ENCODE measurements at places on chromosomes 12 and 14.

- DNase-seq: no peak
- H3K27me3 ChIP-seq: no peaks in the 10 kb centered on the region
- no peak overlapping the region for H3K27ac ChIP-seq
- H3K36me3 ChIP-seq: no peaks in the 10 kb centered on the region
- H3K4me3 ChIP-seq: no peak overlapping the region
Observed at GRCh38 chr12:67151886-67152285, 117.3 kb upstream of the CAND1 start.

DNA sequence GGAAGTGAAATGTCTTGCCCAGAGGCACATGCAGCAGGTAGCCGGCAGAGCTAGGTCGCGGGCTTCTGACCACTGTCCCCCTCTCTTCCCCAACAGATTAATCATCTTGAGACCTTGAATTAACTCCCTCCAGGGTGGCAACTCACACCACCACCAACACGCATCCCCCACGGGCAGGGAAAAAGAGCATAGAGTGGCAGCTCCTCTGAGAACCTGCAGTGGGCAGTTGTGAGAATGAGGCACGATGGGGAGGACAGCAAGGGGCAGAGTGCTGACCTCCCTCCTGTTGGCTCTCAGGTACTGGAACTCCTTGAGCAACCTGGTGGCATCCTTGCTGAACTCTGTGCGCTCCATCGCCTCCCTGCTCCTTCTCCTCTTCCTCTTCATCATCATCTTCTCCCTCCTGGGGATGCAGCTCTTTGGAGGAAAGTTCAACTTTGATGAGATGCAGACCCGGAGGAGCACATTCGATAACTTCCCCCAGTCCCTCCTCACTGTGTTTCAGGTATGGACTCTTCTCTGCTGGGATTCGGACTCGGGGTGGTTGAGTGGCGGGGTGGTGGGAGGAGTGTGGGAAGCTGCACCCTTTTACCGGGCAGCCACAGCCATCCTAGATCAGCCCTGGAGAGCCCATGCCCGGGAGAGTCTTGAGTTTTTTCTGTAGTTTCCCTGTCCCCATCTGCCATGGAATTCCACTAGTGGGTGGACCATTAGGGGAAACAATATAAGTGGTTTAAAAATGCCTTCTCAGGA lies 213.3 kb upstream of the FKBP4 start:
- no peak overlapping the region for H3K27ac ChIP-seq
- no peaks in the 10 kb centered on the region for H3K36me3 ChIP-seq
- H3K4me3 ChIP-seq: no peak overlapping the region

DNA sequence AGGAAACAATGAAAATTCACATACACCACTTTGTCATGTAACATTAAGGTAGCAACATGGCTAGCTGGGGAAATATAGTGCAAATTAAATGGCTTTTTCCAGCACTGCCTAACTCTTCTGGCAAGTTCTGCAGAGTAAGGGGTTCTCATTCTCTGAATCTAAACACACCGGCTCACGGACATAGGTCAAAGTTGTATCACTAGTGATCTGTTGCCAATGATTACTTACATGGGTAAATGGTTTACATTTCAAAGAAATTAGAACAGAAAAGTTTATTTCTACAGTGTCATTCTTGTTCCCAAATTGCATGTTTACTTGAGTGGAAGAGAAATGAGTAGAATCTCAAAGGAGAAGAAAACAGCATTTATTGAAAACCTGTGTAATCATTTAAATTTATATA lies 381.9 kb downstream of the PRKD1 start:
- H3K4me3 ChIP-seq: no peak overlapping the region
- H3K27ac ChIP-seq: no peak overlapping the region
- no peaks in the 10 kb centered on the region for H3K36me3 ChIP-seq
- H3K27me3 ChIP-seq: no peaks in the 10 kb centered on the region
- H3K4me1 ChIP-seq: no peaks in the 10 kb centered on the region

GRCh38 chr14:21894003-21894897 lies 220.6 kb upstream of the OR4E1 start:
- H3K27me3 ChIP-seq: no peaks in the 10 kb centered on the region
- H3K4me3 ChIP-seq: no peak overlapping the region
- no peaks in the 10 kb centered on the region for H3K36me3 ChIP-seq
- H3K4me1 ChIP-seq: no peaks in the 10 kb centered on the region
- DNase-seq: no peak

DNA sequence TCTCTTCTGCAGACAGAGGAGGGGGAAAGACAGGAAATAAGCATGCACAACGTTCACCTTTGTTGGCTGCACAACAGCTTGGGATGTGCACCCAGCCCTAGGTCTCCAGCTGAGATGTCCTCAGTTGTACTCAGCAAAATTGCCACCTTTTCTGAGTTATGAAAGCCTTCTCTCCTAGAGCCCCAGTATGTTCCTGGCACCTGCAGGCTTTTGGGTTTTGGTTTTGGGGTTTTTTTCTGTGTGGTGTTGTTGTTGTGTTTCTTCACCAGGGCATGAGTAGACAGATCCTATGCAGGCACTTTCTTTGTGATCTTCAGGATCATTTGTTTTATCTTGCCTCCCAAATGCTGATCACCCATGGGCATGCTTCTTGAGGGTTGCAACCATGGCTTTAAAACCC lies 463.4 kb downstream of the DPF3 start:
- no peak overlapping the region for H3K4me3 ChIP-seq
- DNase-seq: no peak
- H3K4me1 ChIP-seq: no peaks in the 10 kb centered on the region
- no peak overlapping the region for H3K27ac ChIP-seq
- no peaks in the 10 kb centered on the region for H3K27me3 ChIP-seq

DNA sequence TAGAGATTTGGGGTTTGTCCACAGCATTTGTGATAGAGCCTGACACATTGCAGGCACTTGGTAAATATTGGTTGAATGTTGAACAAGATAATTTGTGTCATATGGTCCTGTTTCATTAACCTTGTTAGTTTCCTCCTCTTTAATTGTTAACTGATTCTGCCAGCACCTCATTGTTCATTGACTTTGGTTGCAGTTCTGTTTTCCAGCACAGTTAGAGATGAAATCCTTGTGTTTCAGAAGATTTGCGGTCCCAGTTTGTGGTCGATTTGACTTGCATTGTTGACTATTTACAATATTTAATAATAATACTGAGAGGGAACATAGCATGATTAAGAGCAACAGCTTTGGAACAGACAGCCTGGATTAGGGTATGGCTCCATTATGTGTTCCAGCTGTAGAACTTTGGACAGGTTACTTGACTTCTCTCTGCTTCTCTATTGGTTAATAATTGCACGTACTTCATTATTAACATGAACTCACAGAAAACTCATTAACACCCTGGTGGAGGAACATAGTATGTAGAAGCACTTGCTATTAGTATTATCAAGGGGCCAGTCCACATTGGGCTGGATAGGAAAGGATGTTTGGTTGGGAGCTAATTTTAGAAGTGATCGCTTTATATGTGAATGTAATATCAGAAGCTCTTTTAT lies 8.7 kb downstream of the DRAM1 start:
- H3K27ac ChIP-seq: no peak overlapping the region
- H3K27me3 ChIP-seq: no peaks in the 10 kb centered on the region
- H3K4me1 ChIP-seq: no peaks in the 10 kb centered on the region
- no peak for DNase-seq

DNA sequence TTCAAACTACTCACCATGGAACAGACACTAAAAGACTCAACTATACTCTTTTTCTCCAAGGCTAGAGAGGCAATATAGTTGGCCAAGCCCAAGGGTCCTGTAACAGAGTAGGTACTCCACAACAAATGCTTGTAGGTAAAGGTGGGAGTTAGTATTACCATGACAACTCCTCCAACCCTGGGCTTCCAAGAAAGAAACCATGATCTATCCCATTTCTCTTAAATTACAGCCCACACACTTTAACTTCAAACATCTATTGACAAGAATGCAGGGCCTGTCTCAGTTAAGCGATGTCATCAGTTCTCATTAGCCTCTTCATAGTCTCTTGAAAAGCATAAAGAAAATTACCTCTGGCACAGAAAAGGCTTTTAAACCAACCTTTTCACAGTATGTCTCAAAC lies 25.0 kb downstream of the ERH start:
- no peaks in the 10 kb centered on the region for H3K4me1 ChIP-seq
- no peak overlapping the region for H3K4me3 ChIP-seq
- H3K27me3 ChIP-seq: no peaks in the 10 kb centered on the region
